ENCODE measurements at places on chromosomes 1 and 21. TPM values are rescaled to one million over a fixed set of nuclear protein-coding genes. Genes with fewer than 3 reads are reported as not detected.
A peak's percentile ranks its signal among the peaks of the same experiment; 100 is the strongest.

GRCh38 chr1:180616439-180616838 is 15.4 kb upstream of the XPR1 start:
- H3K36me3 ChIP-seq: no peaks in the 10 kb centered on the region
- no peak overlapping the region for H3K27ac ChIP-seq
- H3K4me1 ChIP-seq: peaks cover 12% of the 10 kb centered on the region

GRCh38 chr1:218367118-218367517 is 22.0 kb downstream of the TGFB2 start:
- H3K4me3 ChIP-seq: no peak overlapping the region
- H3K4me1 ChIP-seq: peaks cover 35% of the 10 kb centered on the region
- H3K27ac ChIP-seq: peak overlapping the region; percentile 12

DNA sequence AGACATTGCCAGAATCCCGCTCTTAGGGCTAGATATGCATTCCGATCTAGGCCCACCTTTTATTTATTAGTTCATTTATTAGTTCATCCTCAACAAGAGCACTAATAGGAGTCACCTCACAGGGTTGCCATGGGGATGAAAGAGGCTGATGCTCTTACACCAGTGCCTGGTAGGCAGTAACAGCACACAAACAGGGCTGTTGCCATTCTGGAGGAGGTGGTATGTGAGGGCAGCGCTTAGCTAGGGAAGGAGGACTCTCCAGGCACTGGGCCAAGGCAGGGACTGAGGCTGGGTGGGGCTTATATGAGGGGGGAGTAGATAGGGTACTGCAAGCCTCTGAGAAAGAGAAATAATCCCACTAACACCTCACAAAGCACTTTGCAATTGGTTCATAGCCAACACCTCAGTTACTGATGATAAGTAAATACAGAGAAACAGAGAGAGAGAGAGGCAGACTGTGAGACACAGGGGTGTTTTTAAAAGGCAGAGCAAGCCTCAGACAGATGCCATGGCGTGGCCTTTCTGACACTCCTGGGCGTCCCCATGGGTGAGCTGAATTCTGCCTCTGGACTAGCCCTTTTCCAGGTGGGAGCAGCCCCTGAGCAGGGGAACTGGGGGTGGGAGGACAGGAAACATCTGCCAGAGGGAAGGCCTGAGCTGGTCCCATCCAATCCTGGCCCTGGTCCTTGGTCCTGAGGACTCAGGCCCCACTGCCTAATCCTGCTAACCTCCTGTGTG is 5.9 kb downstream of the FCGR2A start:
- H3K4me3 ChIP-seq: no peak overlapping the region
- no peak for DNase-seq

F3 gene
- 28.8 TPM for total RNA-seq

GRCh38 chr1:112048421-112048820 is 59.0 kb upstream of the KCND3 start:
- no peak overlapping the region for H3K27ac ChIP-seq
- no peaks in the 10 kb centered on the region for H3K36me3 ChIP-seq
- no peak overlapping the region for H3K4me3 ChIP-seq
- no peak for DNase-seq

All from mesothelial cell of epicardium (in vitro differentiated cells).